ENCODE measurements at places on chromosomes 11 and 22.

GRCh38 chr11:92811341-92811740, 158.1 kb upstream of the MTNR1B start:
- peak; percentile 14 for DNase-seq

- no peak for DNase-seq
Measured at GRCh38 chr11:13861411-13861810, 101.1 kb upstream of the SPON1 start.

DNA sequence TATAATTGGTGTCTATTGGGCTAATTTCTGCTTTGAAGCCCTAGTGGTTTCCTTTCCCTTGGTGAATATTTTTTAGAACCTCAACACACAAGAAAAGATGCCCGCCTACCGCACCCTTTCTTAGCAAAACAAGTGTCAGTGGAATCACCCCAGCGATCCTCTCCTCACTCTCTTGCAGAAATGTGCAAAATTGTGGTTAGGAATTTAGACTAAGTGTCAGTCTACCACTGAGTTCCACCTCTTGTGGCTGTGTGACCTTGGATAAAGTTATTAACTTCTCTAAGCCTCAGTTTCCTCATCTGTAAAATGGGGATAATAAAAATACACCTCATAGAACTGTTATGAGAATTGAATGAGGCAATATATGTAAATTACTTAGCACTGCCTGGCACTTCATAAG, 5.3 kb upstream of the JAML start:
- no peak for DNase-seq

DNA sequence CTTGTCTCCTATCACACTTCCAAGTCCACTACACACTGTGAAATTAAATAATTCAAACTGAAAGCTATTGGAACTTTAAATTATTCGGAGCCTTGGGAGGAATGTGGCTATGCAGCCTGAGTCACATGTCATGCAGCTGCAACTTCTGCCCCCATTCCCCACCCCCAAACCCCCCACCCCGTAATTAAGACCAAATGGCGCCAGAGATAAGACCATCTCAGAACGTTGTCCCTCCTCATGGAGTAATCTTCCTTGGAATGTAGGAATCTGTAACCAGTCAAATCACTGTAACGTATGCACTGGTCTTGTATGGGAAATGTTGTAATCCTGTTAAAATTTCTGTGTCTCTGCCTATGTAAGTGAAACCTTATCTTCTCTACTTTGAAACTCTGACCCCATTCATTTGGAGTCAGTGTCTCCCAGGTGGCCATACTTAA, 37.0 kb downstream of the GAB2 start:
- peak; percentile 63 for DNase-seq

DNA sequence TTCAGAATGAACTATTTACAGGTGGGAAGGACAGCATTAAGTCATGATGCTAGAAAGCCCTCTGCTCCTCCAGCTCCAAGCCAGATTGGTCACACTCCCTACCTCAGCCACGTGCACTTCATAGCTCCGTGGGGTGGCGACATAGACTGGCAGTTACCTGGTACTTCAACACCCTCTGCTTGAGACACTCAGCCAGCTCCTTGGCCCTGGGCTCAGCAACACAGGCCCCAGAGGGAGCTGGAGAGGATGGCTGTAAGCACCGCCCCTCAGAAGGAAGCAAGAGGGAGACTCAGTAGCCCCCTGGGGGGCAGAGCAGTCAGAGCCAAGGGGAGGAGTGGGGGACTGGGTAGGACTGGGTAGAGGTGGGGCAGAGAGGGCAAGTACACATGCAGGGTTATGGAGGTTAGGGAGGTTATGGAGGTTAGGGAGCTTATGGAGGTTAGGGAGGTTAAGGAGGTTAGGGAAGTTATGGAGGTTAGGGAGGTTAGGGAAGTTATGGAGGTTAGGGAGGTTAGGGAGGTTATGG, 102.1 kb upstream of the BID start:
- DNase-seq: no peak

DNA sequence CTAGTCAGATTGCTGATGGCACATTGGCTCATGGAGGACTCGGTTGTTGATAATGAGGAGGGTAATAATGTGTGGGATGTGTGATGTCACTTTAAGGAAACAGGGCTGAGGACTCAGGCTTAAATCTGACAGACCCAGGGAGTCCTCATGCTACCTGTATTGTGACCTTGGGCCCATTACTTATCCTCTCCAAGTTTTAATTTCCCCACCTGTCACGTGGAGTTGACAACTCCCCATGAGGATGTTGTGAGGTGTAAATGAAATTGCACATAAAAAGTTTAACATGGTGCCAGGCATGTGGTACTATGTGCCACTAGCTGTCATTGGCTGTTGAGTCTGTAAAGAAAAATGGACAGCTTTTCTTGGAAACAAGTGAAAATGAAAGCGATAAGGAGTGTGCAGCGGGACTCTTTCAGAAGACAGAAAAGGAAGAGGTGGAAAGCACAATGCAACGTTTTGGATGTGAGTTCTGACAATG, 15.3 kb downstream of the IL10RA start:
- DNase-seq: no peak

- DNase-seq: no peak
Measured at GRCh38 chr11:10317776-10318526, 13.1 kb downstream of the ADM start.

DNA sequence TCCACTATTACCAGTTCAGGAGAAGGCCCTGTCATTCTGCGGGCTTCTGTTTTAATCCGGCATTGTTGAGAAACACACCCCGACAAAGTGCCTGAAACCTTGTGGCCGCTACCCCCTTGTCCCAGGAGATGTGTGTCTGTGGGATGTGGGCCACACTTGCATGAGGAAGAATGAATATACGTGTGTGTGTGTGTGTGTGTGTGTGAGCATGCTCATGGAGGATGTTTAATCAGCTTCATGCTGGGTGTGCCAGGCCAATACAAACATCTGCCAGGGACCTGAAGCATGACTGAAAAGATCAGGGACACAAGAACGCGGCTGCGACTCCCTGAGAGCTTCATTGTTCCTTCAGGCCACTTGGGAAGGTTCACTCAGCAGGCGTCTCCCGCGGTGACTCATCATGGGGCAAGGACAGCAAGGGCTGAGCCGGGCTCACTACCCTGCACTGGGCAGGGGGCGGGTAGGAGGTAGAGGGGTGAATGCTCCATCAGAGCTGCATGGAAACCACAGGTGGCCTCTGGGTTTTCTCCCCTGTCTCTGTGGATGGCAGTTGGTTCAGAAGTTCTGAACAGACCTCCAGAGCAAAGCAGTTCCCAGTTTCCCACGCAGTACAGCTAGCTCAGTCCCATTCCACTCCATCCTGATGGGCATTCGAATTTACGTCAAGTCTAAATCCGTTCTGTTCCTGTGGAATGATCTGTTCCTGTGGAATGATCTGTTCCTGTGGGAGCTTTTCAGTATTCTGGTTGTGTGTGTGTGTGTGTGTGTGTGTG, 7.0 kb upstream of the MALAT1 start:
- DNase-seq: peak; percentile 93

- peak; percentile 26 for DNase-seq
Measured at GRCh38 chr22:31977141-31977841, 33.0 kb downstream of the YWHAH start.

DNA sequence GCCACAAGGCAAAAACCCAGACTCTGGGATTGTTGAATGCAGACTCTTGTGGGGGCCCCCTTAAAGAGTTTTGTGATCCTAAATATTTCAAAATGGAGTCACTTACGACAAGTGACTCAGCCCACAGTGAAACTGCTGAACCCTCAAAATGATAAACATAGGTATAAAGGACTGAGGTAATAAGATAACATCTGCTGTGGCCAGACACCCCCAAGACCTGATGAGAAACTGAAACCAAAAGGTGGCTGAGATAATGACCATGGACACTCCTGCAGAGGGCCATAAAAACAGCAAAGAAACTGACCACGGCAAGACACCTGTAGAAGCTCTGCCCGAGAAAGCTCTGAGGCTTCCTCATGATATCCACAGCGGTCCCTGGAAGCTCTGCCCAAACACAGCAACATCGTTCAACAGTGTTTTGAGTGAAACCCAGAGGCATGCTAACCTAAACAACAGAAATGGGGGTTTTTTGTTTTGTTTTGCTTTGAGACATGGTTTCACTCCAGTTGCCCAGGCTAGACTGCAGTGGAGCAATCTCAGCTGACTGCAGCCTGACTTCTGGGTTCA, 1.6 kb upstream of the PLAAT4 start:
- DNase-seq: no peak

Data from NCI-H226 (cell line).